ENCODE measurements at places on chromosomes 16 and 17. TPM values are rescaled to one million over a fixed set of nuclear protein-coding genes. Genes with fewer than 3 reads are reported as not detected.

DNA sequence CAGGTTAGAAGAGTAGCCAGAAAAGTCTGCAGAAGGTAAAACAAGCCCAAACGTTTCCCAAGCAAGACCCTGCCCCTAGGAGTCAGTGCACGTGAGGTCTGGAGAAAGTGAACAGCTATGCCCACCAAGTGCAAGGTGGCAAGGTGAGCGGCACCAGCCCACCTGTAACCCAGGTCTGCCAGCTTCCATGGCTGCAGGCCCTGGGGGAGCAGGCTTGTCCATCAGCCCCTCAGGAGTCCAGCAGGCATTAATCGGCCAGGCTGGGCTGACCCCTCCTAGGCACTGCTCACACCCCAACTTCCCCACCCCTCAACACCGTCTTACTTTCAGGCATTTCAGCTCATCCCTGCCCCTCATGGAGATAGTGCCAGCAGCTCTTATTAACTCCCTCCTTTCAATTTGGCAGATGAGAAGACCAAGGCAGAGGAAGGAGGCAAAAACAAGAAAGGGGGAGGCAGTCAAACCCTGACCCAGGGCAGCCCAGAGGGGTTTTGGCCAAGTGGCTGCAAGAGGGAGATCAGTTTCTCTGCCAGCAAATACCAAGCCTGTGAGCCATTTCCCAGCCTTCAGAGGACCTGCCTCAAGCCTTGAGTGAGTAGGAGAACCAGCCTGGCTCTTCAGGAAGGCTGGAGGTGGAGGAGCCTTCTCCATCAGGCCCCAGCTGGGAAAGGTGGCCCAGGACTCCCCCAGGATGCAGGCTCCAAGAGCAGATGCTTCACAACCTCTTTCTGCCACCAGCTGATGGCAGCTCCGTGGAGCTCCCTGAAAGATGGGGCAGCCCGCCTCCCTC is 14.7 kb downstream of the BEAN1 start:
- DNase-seq = no peak

DNA sequence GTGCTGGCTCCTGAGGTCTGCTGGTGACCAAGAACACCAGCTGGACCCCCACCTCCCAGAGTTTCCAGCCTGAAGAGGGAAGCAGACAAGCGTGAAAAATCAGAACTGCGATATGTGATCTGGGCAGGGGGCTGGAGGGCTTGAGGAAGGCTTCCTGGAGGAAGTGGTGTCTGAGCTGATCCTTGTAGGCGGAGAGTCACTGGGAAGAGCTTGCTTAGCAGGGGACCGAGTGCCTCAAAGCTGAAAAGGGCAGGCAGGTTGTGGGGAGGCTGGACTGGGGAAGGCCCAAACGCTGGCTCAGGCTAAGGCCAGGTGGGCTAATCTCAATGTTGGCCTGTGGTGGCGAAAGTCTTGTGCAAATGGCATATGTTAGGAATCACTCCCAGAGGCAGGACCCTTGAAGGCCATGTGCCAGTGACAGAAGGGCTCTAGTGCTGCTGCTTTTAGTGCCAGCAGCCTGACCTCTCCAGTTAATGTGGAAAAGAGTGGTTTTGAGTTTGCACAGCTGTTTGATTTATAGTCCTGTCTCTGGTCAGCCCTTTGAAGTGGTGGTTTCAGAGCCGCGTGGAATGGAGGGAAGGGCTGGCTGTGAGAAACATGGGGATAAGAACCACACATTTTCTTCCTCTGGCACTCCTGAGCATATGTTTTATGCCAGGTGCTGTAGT is 85.3 kb upstream of the LGALS9 start:
- no peak for DNase-seq

- DNase-seq = no peak
Measured at GRCh38 chr17:47707056-47707804, 13.3 kb downstream of the TBKBP1 start.

GRCh38 chr16:61871837-61872777 is 164.1 kb downstream of the CDH8 start:
- DNase-seq = no peak

GRCh38 chr16:82824408-82824807 is 197.6 kb downstream of the CDH13 start:
- DNase-seq = no peak

The PRR15L gene
- 12.2 TPM for total RNA-seq

DNA sequence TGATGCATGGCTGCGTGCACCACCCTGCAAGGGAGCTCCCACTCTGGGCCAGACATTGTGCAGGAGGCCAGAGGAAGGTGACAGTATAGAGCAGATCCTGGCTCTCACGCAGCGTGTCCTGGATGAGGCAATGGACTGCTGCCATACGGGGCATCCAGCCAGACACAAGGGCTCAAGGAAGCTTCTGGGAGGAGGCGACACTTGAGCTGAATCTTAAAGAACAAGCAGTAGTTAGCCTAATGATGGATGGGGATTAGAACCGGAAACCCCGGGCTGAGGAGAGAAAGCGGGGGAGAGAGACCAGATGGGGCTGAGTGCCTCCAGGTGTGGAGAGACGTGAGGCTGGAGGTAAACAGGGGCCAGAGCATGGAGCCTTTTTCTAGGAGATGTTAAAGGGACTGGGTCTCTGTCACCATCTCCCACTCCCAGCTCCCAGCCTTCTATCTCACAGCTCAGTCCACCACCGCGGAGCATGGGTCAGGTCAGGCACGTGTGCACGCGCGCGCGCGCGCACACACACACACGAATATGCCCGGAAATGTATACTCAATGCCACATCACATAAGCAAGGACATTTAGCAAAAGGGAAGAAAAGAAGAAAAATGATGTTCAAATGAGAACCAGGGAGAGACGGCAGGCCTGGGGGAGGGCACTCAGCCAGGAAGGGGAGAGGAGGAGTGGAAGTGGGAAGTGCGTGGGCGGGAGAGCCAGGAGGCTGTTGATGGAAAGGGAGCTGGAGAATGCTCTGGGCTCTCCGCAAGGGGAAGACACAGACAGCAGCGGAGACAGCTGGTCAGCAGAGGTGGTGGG is 46.3 kb downstream of the CCDC42 start:
- no peak for DNase-seq

DNA sequence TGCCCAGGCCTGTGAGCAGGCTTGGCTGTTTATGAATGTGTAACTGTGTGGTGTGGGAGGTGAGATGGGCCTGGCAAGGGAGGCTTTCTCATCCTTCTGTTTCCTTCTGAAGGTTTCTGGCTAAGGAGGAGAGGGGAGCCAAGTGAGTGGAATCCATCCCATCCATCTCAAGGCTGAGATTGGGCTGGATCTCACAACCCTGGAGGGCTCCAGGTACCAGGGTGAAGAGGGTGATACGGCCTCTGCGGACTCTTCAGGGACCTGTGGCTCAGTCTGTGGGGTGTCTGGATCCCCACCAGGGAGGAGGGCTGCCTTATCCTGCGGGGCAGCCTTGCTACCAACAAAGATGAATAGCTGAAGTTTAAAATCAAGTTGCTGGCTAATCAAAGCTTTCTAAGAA is 7.0 kb downstream of the ZNF629 start:
- DNase-seq = no peak

DNA sequence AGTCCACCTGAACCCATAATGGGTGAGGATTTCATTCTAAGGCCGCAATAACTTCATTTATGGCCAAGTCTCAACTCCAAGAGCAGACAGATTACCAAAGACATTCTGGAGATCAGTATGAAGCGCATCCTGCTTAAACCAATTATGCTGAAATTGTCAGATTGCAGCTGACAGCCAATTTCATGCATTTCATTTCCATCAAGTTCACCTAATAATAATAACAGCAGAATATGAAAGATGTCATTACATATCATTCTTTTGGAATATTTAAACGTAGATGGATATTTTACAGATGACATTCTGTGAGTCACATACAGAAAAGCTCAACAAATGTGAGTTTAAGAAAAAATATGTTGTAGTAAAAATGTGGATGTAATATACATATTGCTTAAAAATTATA is 54.9 kb upstream of the NACA2 start:
- no peak for DNase-seq

The FHOD1 gene
- 19.1 TPM for total RNA-seq

The TBC1D3K gene
- not detected for total RNA-seq

The EVPL gene
- 84.2 TPM for total RNA-seq

The ANKRD40CL gene
- total RNA-seq = not detected

- DNase-seq = no peak
Measured at GRCh38 chr17:59688496-59688895, 18.7 kb downstream of the PTRH2 start.

The PERCC1 gene
- not detected for total RNA-seq

- no peak for DNase-seq
Measured at GRCh38 chr17:9195411-9195810, 174.1 kb downstream of the NTN1 start.

- DNase-seq = no peak
Measured at GRCh38 chr16:49181791-49182518, 99.7 kb downstream of the CBLN1 start.

- no peak for DNase-seq
Measured at GRCh38 chr17:17698869-17699351, 17.7 kb downstream of the RAI1 start.

The PIK3R6 gene
- total RNA-seq = 1.7 TPM

The MYLK3 gene
- total RNA-seq = 0.44 TPM

- DNase-seq = no peak
Measured at GRCh38 chr16:46717692-46718091, 28.2 kb downstream of the ORC6 start.

DNA sequence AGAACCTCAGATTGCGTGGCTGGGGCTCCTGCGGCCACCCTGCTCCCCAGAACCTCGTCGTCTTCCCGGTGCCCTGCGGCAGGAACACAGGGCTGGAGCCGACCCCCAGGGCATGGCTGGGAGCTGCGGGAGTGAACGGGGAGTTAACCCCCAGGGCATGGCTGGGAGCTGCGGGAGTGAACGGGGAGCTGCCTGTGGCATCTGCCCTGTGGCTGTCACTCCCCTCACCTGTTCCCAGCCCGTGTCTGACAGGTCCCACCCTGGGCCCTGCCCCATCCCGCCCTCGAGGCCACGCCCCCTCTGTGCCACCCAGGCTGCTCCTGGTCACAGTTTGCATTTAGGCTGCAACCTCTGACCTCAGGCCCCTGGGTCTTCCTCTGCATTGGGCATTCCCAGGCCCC is 39.4 kb upstream of the ACSF3 start:
- no peak for DNase-seq

DNA sequence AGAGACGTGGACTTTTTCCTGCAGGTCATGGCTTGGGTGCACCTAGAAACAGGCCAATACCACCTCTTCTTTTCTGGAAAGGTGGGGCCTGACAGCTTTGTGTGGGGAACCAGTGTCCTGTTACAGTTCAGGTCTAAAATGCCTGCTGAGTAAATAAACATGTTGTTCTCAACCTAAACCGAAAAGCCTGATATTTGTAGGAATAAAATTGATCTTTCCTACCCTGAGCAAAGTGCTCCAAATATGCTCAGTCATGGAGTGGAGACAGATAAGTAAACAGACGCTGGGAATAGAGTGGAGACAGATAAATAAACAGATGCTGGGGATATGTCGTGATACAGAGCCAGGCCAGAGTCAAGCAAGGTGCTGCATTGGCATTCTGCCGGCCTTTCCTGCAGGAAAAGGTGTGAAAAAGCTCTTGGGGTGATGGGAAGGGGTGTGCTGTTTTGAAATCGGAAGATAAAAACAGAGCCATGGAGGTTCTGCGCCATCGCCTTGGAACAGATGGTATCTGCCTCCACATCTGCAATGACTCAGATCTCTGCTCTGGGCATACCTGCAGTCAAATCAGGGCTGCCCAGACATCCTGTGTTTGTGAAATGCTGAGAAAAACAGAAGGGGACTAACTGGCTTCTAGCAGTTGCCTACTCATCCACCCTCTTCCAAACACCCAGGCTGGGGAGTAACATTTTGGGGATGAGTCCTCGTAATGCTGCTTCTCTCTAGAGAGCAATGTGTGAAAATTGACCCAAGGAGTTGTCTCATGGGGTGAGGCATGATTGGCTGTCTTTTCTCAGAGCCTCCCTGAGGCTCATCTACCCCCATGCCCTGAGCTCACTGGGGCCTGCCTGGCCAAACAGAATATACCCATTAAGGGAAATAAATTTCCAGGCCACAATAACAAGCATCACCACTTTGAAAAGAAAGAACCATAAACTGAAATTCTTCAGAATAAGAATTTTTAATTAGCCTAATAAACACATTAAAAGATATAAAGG is 16.8 kb upstream of the TRPV2 start:
- no peak for DNase-seq

- no peak for DNase-seq
Measured at GRCh38 chr17:34614698-34615097, 35.3 kb downstream of the TMEM132E start.

GRCh38 chr17:58351182-58351581 is 819 bp downstream of the SUPT4H1 start:
- no peak for DNase-seq

The TMEM94 gene
- total RNA-seq = 73.2 TPM

GRCh38 chr16:88649195-88649923 is 1.5 kb downstream of the CYBA start:
- DNase-seq = no peak

GRCh38 chr17:64420143-64420670 is 28.7 kb upstream of the MILR1 start:
- DNase-seq = no peak

GRCh38 chr16:4694642-4695451 is 1.5 kb downstream of the NUDT16L1 start:
- DNase-seq = peak; percentile 46

The DNASE1L2 gene
- 1.5 TPM for total RNA-seq

GRCh38 chr16:86038926-86039310 is 140.0 kb downstream of the IRF8 start:
- no peak for DNase-seq

Data from ureter (tissue), 1 donor.